Activated naive CD8-positive, alpha-beta T cell treated with anti-CD3 and anti-CD28 coated beads, Interleukin-2, amount 50 U/mL, for 16 hours (primary cell): ENCODE measurements at places on chromosomes 2 and 18.

DNA sequence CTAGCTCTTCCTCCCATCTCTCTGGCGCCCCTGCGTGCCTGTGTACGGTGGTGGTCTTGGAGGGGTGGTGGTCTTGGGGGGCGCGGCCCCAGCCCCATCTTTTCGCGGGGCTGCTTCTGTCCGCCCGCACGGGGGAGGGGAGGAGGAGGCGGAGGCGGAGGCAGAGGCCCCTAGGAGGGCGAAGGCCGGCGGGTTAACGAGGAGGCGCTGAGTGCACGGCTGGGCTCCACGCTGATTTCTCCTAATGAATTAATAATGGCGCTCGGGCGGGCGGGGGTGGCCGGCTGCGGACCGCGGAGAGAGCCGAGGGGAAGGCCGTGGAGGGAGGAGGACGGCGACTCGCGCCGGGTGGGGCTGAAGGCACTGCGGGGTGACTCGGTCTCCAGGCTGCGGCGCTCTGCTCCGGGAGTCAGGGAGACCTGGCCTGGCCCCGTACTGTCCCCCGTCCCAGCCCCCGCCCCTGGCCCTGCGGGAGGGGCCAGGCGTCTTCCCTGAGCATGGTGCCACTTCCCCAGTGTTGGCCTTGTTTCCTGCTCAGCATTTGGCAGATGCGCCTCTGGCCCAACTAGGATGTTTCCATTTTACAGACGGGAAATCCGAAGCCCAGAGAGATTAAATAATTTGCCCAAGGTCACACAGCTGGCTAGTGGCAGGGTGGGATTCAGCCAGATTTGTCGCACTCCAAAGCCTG, 6.0 kb downstream of the GAREM2 start:
- DNase-seq: no peak

DNA sequence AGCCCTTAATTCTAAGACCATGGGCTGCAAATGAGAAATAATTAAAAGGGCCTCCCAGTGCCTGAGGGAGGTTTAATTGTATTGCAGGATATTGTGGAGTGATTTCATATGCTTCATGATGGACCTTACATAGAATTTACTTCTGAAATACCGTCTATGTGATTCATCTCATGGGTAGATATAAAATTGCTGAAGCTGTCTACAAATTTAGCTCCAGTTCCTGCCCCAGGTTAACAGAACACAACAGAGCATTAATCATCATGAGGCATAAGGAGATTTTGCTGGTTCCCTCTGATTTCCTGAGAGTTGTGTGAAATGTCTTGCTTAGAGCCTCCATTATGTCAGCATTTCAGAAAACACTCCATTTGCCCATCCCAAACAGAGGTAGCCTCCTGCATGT, 770 bp downstream of the UPP2 start:
- no peak for DNase-seq

DNA sequence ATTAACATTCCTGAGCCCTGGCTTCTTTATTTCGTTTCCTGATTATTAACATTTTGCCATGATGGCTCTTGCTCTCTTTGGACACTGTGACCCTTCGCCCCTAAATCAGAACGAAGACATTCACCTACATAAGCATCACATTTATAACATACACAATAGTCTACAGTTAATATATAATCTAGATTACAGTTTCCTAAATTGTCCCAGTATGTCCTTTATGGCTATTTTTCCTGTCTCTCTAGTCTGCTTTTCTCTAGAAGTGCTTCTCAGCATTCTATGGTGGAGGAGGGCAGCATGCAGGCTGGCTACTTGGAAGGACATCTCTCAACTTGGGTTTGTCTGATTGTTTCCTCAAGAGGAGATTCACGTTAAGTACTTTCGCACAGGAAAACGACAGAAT, 49.9 kb downstream of the FAM210A start:
- DNase-seq: no peak

- no peak for DNase-seq
Observed at GRCh38 chr18:31506024-31506742, 8.2 kb downstream of the DSG2 start.

DNA sequence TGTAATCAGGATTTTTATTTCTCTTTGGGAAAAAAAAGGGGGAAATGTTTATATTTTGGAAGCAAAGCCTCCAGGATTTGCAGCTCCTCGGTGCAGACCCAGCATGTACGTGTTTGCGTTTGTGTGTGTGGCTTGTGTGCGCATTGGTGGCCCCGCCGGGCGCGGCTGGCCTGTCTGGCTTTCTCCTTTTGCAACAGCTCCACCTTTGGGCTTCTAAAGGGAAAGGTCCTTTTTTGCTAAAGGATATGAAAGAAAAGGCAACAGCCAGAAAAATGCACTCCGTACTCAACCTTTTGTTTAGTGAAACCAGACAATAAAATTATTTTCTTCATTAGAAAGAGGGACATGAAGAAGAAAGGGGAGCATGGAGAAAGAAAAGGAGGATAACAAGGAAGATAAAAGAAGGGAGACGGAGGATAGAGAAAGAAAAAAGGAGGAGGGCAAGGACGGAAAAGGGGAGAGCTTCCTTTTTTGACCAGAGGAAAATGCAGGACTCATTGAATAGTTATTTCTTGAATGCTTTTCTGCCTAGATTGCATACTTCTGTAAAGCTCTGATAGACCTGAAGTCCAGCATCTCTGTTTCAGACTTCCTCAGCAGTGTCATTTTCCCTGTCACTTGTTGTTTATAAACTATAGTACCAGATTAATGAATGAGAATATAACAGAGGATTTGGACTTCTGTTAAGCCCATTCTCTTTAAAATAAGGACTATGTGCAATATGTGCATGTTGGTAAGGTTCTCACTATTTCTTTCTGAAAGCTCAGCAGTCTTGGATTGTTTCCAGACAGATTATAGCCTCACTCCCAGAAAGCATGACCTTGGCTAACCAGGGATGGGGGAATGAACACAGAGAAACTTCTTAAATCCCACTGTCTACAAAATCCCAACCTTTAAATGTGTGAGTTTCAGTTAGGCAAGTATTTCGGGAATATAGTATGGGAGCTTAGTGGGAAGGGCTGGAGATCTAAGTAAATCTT, 563.1 kb upstream of the PIK3C3 start:
- DNase-seq: no peak

DNA sequence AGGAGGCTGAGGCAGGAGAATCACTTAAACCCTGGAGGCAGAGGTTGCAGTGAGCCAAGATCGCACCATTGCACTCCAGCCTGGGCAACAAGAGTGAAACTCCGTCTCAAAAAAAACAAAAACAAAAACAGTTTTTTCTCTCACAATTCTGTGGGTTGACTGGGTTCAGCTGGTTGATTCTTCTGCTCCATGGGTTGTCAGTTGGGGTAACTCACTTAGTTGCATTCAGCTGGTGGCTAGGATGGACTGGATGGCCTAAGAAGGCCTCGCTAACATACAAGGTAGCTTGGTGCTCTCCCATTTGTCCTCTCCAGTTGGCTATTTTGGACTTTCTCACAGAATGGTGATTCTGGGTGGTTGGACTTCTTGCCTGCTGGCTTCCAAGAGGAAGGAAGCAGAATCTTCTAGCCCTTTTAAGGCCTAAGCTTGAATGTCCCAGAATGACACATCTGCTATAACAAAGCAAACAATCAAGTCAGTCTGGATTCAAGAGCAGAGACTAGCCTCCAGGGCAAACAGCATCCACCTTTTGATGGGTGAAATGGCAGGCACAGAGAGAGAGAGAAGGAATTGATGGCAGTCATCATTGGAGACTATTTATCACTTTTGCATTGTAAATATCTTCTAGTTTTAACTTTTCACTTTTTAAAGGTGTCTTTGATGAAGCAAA, 17.9 kb downstream of the LAMA3 start:
- DNase-seq: no peak

DNA sequence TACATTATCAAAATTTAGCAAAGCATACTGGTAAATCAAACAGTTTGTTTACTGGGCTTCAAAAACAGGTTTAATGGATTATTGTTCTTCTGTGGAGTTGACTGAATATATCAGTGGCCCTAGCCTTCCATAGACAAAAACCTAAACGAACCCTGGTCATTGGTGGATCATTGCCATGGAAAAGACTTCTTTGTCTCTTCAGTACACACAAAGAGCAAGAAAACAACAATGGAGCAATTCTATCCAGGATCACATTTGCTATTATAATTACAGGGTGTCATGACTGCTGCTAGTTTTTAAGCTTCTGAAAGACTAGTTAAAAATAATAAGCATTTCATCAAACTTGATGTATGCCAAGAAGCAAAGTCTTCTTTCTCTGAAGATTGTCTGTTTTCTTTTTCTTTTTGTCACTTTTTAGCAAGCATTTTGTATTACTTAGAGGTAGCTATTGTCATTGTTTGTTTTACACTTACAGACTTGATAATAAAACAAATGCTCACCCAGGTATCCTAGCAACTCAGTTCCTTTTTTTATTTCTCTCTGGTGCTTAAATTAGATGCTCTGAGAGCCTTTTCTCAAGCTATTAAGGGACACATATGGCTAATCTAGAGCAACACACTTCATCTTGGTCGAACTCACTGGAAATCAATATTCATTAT, 1228.7 kb upstream of the DDX18 start:
- no peak for DNase-seq

DNA sequence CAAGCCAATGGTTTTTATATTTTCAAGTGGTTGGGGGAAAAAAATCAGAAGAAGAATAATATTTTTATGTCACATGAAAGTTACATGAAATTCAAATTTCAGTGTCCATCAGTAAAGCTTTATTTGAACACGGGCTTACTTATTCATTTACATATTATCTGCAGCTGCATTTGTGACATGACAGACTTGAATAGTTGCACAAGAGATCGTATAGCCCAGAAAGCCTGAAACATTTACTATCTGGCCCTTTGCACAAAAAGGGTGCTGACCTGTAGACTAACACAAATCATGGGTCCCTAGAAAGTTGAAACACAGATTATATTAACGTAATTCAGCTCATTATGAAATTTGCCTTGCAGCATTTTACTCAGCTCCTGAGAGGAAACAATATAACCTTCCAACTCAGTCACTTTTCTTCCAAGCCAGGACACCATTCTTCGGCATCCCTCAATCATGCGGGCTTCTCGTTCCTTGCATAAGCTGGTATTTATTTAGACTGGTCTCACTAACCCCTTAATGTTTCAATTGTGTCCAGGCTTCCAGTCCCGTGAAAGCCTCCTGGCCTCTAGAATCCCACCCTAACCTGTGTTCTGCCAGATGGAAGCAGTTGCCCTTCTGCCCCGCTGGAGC, 402.7 kb downstream of the SETBP1 start:
- no peak for DNase-seq

- no peak for DNase-seq
Observed at GRCh38 chr18:9526458-9526857, 51.1 kb downstream of the RALBP1 start.

- no peak for DNase-seq
Observed at GRCh38 chr2:17296686-17297085, 221.6 kb downstream of the RAD51AP2 start.
